Activated gamma-delta T cell (primary cell): ENCODE measurements at places on chromosomes 1 and 21.

DNA sequence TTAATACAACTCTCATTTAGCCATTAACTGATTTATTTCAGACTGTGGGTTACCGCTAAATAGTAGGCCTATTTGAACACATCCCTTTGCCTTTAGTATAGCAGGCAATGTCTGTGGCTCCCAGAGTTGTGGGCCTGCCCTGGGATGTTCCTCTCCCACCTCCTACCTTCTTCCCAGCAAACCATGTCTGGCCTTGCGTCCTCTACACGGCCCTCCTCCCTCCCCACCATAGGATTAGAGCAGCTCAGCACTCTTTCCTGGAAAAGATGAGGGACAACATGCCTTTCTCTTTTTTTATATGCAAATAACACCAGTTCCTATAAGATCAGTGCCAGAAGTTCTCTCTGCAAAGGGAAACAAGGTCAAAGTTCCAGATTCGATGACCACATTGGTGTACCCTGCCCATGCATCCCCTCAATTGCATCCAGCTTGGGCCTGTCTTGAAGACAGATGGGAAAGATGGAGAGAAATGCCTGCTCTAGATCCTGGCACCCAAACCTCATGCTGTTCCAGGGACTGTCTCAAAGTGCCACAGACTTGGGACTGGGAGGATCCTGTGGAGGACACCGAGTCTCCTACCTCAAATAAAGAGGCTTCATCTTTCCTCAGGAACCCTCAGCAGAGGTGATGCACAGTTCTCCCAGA, 57.2 kb downstream of the CD46 start:
- DNase-seq = no peak

- no peak for DNase-seq
These were observed 93.9 kb downstream of the NR5A2 start for GRCh38 chr1:200121421-200121820.

GRCh38 chr1:228062085-228062791, 20.3 kb upstream of the ARF1 start:
- DNase-seq = no peak

- DNase-seq = no peak
These were observed 1.1 kb upstream of the SLC2A7 start for GRCh38 chr1:9027307-9027706.

- DNase-seq = no peak
These were observed 15.1 kb downstream of the TAF13 start for GRCh38 chr1:109060707-109061106.

- DNase-seq = no peak
These were observed 36.3 kb downstream of the TMEM51 start for GRCh38 chr1:15189692-15190370.

DNA sequence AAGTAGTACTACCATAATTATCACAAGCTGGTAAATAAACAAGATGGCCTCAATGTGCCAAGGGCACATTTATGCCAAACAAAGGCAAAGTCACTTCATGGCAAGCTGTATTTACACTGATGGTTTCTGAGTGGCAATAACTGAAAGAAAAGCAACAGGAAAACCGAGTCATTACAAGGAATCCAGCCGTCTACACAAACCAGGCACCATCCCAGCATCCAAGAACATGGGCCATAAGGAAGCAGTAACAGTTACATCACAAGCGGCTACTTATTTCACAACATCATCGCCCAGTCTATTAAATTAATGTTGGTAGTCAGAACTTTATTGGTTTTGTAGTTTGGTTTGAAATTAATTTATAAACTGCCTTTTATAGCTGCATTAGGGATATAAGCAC, 214.2 kb downstream of the RERE start:
- no peak for DNase-seq

DNA sequence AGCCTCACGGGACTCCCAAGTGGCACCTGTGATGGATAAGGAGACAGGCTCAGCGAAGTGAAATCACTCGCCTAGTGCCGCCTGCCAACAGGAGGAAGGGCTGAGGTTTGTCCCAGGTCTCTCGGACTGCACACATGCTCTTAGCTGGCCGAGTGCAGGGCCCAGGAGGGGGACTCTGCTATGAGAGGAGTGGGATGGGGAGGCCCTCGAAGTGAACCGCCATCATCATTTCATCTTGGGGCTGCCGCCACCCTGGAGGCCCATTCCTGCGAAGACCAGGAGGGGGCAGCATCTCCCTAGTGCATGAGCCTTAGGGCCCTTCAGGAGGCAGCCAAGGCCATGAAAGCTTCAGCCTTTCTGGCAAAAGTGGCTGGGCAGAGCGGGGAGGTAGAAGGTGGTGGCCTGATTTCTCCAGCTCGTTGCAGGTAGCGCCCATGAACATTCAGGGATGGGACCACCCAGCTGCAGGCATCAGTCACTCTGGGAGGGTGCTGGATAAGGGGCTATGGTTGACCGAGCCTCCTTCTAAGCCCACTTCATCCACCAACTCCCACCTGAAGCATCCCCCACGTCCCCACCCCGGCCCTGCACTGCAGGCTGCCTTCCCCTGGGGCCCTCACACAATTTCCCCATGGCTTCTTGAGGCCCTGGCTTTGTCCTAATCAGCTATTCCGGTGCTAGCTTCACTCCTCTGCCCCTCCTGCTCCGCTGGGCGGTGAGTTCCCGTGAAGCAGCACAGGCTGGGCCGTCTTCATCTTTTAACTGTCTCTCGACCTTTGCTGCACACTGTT, 17.2 kb upstream of the RASSF5 start:
- no peak for DNase-seq

DNA sequence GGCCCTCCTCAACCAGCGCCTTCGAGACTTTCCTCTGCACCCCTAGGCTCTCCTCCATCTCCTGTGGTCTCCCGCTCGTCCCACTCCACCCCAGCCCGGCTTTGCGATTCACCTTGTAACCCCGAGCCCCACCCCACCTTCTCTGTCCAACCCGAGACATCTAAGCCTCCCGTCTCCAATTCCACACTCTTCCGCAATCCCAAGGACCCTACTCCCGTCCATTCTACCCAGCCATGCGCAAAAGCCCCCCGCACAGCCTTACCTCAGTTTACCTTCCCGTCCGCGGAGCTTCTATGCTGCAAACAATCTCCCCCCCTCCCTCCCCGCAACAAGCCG, 174 bp downstream of the SH3BP5L start:
- DNase-seq = no peak

DNA sequence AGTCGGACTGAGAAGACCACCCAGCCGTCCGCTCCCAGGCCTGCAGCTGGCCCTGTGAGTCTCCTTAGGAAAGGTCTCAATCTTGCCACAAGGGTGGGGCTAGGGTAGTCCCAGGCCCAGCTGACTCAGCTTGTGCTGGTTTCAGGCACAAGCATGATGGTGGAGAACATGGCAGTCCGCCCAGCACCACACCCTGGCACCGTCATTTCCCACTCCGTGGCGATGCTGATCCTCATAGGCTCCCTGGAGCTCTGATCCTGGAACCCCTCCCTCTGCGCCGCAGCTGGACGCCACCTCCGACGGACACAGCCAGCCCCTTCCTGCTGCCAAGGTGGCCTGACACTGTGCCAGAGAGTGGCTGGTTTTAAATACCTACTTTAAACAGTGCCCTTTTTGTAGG, 10.7 kb downstream of the TMEM81 start:
- no peak for DNase-seq

DNA sequence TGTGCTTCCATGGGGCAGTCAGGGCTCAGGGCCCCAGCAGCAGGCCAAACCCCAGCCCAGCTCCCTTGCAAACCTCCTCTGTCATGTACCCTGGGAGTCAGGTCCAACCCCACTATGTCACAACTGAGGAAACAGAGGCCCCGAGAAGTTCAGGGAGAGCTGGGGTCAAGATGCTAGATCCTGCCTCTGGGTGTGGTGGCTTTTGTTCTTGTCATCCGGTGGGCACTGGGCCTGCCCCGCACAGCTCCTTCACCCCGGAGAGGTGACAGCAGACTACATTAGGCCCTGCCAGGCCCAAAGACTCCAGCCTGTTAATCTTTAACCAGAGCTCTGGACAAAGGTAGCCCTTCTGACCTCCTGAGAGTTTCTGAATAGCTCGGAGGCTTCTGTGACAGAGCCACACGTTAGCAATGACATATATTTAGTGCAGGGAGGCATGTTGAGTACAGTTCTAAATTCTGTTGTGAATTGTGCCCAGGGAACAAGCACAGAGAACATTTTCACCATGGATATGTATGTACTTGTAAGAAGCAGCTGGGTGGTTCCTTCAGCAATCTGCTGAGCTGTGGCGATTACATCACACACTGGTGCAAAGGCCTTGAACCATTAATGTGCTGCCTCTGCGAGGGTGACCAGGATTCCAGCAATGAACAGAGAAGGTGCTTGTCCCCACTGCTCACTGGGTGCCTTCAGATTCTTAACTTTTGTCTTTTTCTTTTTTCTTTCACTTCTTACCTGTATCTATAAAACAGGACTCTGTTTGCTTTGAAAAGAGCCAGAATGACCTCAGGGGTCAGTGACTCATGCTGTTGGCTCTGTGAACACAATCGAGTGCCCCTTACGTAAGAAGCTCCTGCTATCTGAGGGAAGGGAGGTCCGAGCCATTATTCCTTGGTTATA, 102.8 kb downstream of the RHOU start:
- DNase-seq = no peak

DNA sequence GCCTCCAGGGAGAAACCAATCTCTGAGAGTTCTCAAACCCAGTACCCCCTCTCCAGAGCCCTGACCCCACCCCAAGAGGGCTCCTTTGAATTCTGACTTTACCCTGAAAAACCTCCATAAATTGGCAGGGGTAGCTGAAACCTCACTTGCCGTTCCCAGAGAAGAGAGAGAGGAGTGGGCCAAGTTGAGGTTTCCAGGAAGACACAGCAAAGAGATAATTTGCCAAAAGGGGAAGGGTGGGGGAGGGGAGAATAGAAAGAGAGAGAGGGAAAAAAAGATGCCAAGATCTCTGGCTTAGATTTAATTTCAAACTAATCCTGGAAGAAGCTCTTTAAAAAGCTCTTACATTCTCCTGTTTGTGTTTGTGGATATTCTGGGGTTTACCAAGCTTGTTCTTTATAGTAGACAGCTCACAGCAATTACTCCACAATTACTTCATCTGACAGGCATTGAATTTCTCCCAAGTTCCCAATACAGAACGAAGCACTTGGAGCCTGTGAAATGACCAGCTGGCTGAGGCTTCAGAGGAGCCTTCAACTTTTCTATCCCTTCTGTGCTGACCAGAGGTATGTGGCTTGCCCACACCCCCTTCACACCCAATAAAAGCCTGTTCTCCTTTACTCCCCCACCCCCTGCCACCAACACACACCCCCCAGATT, 1.1 kb upstream of the GRHL3 start:
- DNase-seq = no peak

- no peak for DNase-seq
These were observed 25.3 kb downstream of the DTL start for GRCh38 chr1:212060632-212061472.

GRCh38 chr1:54671985-54672608, 30.5 kb downstream of the MROH7 start:
- no peak for DNase-seq

DNA sequence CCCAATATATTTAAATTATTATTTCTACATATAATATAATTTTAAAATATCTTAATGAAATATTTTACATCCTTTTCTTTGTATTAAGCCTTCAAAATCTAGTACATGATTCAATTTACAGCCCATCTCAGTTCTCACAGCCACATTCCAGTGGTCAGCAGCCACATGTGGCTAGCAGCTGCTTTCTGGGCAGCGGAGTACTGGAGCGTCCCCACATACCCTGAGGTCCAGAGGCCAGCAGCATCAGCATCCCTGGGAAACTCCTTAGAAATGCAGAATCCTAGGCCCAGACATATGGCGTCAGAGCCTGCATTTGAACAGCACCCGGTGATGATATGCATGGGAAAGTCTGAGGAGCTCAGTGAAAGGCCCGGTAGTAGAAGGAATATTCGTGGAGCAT, 8.6 kb upstream of the LHX4 start:
- DNase-seq = no peak

DNA sequence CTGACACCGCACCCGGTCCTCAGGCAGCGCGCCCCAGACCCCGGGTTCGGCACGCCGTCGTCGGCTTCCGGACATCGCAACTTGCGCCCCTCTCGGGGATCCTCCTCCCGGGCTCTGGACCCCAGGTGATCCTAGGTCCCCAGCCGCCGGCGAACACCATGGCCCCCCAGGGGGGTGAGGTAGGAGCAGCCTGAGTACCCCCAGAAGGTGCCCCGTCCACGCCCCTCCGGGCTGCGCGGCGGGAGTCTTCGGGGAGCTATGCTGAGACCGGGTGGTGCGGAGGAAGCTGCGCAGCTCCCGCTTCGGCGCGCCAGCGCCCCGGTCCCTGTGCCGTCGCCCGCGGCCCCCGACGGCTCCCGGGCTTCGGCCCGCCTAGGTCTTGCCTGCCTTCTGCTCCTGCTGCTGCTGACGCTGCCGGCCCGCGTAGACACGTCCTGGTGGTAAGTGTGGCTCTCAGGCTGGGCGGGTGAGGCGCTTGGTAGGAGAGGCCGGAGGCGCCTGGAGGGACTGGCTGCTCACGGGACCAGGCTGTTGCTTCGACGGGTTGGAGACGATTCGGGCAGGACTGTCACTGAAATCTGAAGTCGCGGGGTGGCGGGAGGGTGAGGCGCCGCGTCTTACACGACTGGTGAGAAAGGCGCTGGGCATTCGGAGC, 367 bp downstream of the WNT2B start:
- no peak for DNase-seq

DNA sequence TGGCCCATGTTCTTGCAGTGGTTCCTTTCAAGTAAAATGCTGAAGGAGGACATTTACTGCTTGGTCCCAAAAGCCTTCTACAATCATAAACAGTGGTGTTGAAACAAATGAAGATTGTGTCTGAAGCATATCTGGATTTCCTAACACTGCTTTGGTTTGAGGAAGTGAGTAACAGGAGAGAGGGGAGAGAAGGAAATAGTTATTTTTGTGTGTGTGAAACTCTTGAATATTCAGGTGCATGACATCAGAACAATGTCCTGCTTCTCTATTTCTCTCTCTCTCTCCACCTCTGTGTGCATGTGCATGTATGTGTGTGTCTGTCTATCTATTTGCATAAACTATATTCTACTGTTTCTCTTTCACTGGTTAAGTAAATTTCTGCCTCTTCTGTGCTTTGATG, 61.4 kb upstream of the TNFSF18 start:
- DNase-seq = no peak

GRCh38 chr1:160092366-160093068, 5.9 kb downstream of the IGSF8 start:
- DNase-seq = no peak

GRCh38 chr21:32083197-32083596, 195.7 kb downstream of the MIS18A start:
- no peak for DNase-seq
